NCI-H1694 treated with DMSO at 0.1 percent for 48 hours (cell line): ENCODE measurements at places on chromosomes 2 and 18.
A peak's percentile ranks its signal among the peaks of the same experiment; 100 is the strongest.

GRCh38 chr2:25822190-25823117, 55.8 kb downstream of the ASXL2 start:
- no peak for DNase-seq

DNA sequence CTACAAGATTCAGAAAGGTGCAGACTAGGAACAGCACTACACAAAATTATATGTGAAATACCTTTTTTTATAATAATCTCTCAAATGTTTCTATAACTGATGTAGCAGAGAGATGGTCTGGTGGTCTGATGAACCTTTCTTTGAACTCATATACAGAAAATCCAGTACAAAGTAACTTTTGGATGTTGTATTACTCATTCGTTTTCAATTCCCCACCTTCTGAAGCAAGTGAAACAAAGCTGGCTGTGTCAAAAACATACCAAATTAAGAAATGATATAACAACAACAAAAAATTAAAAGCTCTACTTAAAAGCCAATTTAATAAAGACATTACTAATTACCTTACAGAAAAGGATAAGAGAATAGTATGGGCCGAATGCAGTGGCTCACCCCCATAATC, 38.7 kb downstream of the MEMO1 start:
- DNase-seq: no peak

DNA sequence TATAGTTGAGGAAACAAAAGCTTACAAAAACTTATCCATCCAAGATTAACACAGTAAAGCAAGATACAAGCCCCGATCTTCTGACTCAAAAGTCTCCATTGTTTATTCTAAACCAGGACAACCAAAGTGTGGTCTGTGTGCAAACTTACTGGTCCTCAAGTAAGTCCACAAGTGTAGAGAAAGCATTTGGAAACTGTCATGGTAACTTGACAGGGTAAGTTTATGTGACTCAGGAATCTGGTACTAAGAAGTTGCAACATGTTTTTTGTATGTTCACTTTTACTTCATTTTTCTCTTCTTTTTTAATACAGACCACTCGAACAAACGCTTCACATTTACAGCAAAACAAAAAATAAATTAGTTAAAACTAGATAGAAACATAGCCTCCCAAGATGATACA, 9.4 kb downstream of the MBD2 start:
- DNase-seq: no peak

DNA sequence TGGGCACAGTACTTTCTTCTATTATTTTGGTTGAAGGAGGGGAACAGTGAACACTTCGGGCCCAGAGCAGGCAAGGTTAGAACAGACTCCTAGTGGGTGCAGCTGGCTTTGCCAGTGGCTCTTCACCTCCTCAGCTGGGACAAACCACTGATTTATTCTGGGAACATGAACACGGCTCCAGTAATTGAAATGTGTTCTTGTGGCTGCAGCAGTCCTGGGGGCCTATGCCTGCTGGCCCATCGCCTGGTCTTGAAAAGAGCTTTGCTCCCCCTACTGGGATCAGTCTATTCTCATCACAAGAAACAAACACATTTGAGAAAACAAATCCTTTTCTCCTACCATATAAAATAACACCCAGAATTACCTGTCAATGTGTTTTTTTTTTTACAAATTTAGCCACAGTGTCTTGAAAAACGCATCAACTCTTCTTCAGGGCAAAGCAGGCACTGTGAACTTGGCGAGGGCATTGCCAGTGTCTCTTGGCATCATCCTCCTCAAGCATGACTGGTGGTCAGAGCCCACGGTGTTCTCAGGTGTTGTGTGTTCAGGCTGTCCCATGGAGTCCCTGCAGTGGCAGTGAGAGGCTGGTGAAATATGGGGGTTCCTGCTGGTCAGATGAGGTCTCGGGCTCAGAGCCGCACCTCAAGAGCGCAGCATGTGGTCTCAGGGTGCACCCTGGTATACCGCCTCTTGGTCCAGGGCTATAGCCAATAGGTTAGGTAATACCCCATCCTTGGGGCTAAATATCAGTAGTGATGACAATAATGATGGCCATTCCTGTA, 51.3 kb downstream of the RNF144A start:
- peak; percentile 48 for DNase-seq

GRCh38 chr2:195903956-195904355, 164.7 kb downstream of the DNAH7 start:
- no peak for DNase-seq

- no peak for DNase-seq
Measured at GRCh38 chr2:43701111-43701510, 24.9 kb upstream of the C1GALT1C1L start.

DNA sequence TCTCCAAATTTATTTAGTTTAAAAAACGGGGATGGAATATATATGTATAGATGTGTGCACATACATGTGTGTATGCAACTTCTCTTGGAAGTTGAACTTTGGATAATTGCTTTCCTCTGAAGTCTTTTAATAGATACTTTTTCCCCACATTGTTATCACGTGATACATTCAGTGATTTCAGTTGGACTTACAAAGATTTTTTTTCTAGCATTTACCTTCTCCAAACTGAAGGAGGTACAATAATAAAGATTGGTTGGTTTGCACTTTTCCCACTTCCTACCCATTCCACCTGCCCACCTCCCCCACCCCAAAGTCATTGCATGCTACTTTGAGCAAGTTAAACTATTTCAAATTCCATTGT, 206.1 kb upstream of the FSHR start:
- DNase-seq: no peak

DNA sequence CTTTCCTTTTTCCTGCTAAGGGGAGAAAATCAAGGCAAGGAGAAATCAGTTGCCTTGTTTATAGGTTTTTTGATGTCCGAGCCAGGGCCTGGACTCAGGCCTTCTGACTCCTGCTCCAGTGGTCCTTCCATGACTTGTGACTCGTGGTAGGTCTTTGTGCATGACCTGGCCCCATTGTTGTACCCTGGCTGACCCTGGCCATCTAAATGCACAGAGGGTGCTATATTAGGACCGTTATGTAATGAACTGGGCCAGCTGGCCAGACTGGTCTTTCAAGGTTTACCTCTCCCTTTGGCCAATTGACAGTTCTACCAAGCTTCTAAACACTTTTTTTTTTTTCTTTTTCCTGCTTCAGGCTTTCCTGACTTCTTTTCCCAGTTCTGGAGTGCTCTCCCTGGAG, 81.1 kb downstream of the SETBP1 start:
- no peak for DNase-seq

- DNase-seq: no peak
Measured at GRCh38 chr2:200129721-200130462, 174.5 kb downstream of the MAIP1 start.

DNA sequence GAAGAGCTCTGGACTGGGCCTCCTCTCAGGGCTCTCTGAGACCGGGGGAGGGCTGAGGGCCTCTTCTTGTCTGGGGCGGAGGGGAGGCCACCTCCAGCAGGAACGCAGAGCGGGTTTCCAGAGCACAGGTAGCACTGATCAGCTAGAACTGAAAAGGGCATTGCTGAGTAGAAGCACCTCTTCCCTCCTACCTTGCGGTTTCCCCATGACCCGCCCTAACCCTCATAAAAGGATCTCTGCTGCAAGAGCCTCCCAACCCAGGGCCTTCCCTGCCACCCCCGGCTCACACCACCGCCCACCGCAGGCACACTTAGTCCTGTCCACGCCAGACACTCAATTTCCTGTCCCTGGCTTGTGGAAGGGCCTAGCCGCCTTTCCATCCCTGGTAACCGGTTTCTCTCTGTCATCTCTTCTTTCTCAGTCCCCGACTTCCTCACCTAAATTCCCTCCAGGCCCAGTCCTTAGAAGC, 966 bp downstream of the ADCY3 start:
- DNase-seq: no peak

GRCh38 chr2:31136732-31137131, 1.5 kb downstream of the GALNT14 start:
- DNase-seq: no peak

- DNase-seq: no peak
Measured at GRCh38 chr2:181780047-181780651, 99.8 kb upstream of the NEUROD1 start.

DNA sequence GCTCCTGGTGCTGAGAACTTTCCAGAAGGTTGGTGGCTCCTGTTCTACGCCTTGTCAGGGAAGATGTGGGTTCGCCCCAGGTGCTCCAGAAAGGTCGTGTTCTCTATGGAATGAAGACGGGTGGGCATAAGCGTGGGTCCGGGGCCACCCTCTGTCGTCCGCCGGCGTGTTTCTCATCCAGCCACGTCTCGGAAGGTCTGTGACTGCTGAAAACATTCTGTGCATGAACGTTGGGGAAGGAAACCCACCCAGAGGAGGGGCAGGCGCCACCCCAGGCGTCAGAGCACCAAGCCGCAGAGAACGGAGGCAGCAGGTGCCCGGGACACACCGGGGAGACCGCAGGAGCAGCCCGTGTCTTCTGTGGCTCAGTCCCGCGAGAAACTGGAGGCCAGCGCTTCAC, 118.2 kb downstream of the RTP5 start:
- no peak for DNase-seq

DNA sequence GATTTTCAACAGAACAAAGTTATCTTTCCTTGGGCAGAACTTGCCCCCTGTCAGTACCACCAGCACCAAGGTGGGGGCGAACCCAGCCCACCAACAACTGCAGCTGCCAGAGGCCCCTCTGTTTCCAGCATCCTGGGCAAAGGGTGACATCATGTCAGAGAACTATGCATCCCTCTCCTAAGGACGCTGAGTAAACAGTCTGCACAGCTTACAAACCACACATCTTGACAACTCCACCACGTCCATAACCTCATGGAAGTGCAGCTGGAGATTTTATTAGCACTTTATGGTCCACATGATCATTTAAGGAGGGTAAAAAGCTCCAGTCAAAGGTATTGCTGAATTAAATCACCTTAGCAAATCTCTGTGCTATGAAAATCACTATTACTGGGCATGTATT, 40.4 kb downstream of the PIEZO2 start:
- no peak for DNase-seq

GRCh38 chr2:98737848-98738247, 6.9 kb upstream of the MGAT4A start:
- no peak for DNase-seq

DNA sequence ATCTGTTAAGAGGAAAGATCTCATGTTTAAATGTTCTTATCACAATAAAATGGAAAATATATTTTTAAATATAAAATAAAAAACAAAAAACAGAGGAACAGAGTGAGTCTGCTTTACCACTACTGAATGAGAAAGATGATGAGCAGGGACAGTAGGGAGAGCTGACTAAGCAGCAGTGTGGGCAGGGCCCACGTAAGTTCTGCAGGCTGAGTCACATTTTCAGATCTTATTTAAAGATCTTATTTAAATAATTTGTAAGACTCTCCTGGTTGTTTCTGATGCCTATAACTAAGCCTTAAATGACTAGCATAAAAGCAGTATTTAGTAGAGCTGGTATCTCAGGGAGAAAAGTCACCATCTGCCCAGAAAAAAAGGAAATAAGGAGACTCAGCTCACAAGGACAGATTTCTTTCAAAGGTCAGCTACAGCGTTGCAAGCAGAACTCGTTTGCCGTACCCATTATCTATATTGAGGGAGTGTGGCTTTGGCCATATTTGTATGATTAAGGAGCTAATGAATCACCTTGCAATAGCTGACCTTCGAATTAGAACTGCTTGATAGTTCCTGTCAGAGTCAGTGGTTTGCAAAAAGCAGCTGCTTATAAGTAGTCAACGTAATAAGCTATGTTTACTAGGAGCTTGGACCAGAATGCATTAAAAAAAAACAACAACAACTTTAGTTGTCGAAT, 322.1 kb upstream of the CHAC2 start:
- DNase-seq: no peak

GRCh38 chr18:40017021-40017420, 1938.0 kb upstream of the PIK3C3 start:
- no peak for DNase-seq

DNA sequence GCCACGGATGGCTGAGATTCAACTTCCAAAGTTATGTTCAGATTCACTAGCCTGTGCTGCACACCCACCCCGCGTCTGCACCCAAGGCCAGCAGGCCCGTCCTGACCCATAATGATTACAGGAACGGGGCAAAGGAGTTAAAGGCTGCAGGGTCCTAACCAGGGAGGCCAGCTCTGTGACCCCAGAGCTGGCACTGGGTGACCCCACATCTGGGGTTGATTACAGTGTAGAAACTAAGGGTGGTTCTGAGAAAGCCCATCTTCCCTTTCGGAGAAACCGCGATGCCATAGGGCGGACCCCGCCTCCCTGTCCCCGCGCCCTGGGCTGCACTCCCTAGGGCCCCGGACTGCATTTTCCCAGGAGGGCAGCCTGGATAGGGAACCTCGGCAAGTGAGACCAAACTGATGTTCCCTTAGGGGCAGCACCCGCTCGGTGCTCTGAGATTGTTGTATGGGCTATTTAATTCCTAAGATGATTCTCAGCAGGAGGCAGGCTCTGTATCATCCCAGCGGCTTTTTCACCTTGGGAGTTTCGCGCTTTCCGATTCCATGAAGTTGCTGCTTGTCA, 2.2 kb upstream of the GPR148 start:
- no peak for DNase-seq

DNA sequence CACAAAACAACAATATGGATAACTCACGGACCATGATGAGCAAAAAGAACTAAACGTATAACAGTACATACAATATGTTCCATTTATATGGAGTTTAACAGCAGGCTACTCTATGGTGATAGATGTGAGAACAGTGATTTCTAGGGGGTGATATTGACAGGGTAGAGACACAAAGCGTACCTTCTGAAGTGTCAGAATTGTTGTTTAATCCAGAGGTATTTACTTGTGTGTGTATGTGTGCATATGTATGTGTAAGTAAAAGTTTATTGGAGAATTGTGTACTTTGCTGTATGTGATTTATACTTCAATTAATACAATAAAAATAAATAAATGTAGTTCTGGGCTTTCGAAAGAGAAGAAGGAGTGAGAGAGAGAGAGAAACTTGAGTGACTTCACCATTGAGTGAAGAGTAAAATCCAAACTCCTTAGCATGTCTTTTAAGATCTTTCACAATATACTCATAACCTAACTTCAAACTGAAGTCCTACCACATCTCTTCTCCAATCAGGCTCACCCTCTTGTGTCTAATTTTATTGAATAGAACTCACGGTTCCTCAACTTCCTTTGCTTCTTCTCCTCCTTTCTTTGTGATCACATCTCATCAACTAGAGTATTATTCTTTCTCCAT, 126.0 kb upstream of the KLF7 start:
- DNase-seq: no peak

GRCh38 chr2:91442246-91442905, 2750.9 kb downstream of the RPIA start:
- no peak for DNase-seq

GRCh38 chr2:105428387-105429018, 29.7 kb upstream of the FHL2 start:
- no peak for DNase-seq

DNA sequence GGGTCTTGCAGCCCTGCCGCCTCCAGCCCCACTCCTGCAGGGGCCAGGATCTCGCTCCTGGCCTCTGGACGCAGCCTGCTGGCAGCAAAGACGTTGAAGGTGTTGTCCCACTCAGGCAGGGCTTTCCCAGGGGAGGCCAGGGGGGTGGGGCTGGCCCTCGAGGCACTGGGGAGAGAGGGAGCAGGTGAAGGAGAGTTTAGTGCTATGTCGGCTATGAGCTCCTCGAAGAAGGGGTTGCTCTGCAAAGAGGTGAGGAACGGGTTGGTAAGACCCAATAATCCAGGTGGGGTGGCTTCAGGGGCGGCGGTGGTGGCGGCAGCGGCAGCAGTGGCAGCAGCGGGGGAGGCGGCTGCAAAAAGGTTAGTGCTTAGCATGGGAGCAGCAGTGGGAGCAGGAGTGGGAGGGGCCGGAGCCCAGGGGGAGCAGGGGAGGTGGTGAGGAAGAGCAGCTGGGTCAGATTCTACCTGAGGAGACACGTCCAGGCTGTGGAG, 9.7 kb upstream of the SFXN5 start:
- no peak for DNase-seq

GRCh38 chr2:219218732-219219701, at the start of gene ABCB6:
Gene ABCB6, minus strand, starts transcription at chr2:219218958. Its CDS starts 285 bp downstream, at chr2:219218673.
- peak; percentile 88 for DNase-seq
